ENCODE measurements at places on chromosomes 7 and 10. TPM values are rescaled to one million over a fixed set of nuclear protein-coding genes. Genes with fewer than 3 reads are reported as not detected.

FXYD4 gene
- not detected for total RNA-seq

PTN gene
- 566 TPM for total RNA-seq

ANKRD30A gene
- total RNA-seq, result not detected

FAM25G gene
- total RNA-seq, result not detected

C7orf57 gene
- total RNA-seq, result 7.9 TPM

CYP26C1 gene
- total RNA-seq, result 0.11 TPM

VAX1 gene
- not detected for total RNA-seq

NODAL gene
- 2.2 TPM for total RNA-seq

CUL2 gene
- total RNA-seq, result 31.9 TPM

DNA sequence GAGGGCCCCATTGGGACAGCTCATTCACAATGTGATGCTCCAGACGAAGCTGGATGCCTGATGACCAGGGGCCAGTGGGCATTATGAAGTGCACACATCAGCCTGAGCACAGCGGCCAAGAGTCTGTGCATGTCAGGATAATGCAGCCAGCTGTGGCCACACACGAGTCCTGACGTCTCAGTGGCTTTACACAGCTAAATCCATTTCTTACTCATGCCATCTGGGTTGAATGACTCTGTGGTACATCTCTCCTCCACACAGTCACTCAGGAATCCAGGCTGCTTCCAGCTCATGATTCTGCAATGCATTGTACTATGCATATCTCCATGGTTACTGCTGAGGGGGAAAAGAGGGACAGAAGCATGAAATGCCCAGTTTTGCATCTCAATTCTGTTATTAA lies 123.6 kb downstream of the PRLHR start:
- no peak for DNase-seq
- no peaks in the 10 kb centered on the region for H3K36me3 ChIP-seq
- no peak overlapping the region for H3K27ac ChIP-seq
- no peak overlapping the region for H3K4me3 ChIP-seq

GRCh38 chr7:121485467-121486243 lies 89.5 kb upstream of the FAM3C start:
- no peak overlapping the region for H3K27ac ChIP-seq
- H3K27me3 ChIP-seq, result no peaks in the 10 kb centered on the region
- peak; percentile 96 for DNase-seq
- H3K4me3 ChIP-seq, result no peak overlapping the region

- no peak for DNase-seq
- no peak overlapping the region for H3K27ac ChIP-seq
- no peaks in the 10 kb centered on the region for H3K27me3 ChIP-seq
- no peaks in the 10 kb centered on the region for H3K4me1 ChIP-seq
- H3K4me3 ChIP-seq, result no peak overlapping the region
- no peaks in the 10 kb centered on the region for H3K36me3 ChIP-seq
These were observed 130.8 kb downstream of the ITGA8 start for GRCh38 chr10:15588635-15589508.

GRCh38 chr10:45550903-45551786 lies 121.4 kb downstream of the ZFAND4 start:
- peaks cover 5% of the 10 kb centered on the region for H3K36me3 ChIP-seq
- H3K4me3 ChIP-seq, result no peak overlapping the region
- H3K4me1 ChIP-seq, result no peaks in the 10 kb centered on the region

DNA sequence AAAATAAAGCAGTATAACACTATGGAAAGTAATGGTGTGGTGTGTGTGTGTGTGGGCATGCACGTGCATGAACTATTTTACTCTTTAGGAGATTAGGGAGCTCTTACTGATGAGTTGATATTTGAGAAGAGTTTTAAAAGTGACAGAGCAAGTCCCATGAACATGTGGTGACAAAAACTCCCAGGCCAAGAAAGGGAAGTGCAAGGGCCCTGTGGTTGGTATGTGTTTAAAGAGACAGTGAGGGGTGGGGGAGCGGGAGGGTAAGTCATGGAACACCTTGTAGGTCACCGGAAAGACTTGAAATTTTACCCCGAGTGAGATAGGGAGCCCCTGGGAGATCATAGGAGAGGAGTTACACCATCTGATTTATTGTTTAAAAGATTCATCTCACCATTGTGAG lies 63.3 kb downstream of the AKR1B1 start:
- DNase-seq, result no peak
- H3K36me3 ChIP-seq, result no peaks in the 10 kb centered on the region
- no peak overlapping the region for H3K27ac ChIP-seq

DNA sequence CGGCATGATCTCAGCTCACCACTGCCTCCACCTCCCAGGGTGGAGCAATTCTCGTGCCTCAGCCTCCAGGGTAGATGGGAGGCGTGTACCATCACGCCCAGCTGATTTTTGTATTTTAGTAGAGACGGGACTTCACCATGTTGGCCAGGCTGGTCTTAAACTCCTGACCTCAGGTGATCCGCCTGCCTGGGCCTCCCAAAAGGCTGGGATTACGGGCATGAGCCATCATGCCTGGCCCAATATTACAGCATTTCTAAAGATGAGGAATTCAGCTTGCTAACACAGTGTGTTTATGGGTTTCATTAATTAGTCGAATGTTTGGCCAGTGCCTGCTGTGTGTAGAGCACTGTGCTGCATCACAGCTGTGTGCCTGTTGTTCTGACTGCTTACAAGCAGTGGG lies 3.7 kb downstream of the WDR37 start:
- DNase-seq, result no peak
- peaks cover 14% of the 10 kb centered on the region for H3K4me1 ChIP-seq
- H3K4me3 ChIP-seq, result no peak overlapping the region
- no peaks in the 10 kb centered on the region for H3K27me3 ChIP-seq
- H3K36me3 ChIP-seq, result peaks cover 3% of the 10 kb centered on the region
